ENCODE measurements at places on chromosomes 2 and 18.

DNA sequence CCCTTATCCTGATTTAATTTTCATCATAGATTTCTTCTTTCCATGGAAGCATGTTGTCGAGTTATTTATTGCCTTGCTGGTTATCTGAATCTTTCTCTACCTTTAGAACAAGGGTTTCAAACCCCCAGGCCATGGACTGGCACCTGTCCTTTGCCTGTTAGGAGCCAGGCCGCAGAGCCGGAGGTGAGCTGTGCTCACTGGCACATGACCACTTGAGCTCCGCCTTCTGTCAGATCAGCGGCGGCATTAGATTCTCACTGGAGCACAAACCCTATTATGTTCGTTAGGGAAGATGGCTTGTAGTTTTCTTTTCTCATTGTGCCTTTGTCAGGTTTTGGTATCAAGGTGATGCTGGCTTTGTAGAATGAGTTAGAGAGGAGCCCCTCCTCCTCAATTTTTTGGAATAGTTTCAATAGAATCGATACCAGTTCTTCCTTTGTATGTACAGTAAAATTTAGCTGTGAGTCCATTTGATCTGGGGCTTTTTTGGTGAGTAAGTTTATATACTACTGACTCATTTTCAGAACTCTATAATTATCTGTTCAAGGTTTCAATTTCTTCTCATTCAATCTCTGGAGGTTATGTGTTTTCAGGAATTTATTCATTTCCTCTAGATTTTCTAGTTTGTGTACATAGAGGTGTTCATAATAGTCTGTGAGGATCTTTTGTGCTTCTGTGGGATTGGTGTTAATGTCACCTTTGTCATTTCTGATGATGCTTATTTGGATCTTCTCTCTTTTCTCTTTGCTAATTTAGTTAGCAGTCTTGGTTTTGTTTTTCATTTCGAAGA is 668.0 kb upstream of the FAM98A start:
- no peak for DNase-seq

GRCh38 chr18:45761512-45762114 is 37.6 kb downstream of the SLC14A1 start:
- no peak for DNase-seq

DNA sequence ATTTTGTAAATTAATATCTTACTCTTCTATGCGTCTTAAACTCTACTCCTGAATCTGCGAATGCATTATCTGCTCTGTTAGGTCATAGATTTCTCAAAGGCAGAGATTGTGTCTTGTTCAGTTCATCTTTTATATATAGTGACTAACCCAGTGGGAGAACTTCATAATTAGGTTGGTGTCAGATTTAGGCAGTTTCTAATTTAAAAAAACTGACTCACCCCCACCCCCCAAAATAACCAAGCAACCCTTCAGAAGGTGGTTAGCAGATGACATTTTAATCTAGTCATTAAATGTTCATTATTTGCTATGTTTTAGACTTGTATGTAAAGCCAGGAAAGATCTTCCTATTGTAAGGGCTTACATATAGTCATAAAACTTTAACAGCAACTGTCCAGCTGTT is 10.4 kb downstream of the SERPINB12 start:
- no peak for DNase-seq

DNA sequence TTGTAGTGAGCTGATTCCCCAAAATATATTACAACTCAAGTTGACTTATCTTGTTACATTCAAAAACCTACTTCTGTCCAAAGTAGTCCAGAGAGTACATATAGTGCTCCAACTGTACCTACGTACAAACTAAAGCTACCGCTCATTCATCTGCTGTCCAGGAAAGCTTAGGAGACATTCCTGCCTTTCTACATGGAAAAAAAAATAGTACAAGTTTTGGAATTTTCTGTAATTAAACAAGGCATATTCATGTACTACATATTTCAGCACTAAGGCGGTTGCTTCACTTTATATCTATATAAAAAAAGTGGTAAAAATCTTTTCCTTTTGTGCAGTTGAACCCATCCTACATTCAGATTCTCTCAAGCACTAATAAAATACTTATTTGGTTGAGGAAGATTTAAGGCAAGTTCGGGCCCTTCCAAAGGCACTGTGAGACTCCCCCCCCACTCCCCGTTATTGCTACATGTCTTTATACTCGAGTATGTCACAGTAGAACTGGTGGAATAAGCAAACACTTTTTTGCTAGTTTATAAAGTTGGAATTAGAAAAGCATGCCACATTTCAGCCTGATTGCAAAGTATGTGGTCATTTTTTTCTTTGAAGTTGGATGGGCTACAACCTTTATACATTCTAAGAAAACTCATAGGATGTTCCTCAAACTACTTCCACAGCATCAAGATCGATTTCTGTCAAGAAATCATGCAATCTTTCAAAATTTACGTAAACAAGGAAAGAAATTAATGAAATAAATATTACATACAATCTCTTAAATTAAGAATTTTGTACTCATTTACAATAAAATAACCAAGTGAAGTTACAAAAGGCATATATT is 3.7 kb downstream of the ZFP36L2 start:
- DNase-seq: no peak

DNA sequence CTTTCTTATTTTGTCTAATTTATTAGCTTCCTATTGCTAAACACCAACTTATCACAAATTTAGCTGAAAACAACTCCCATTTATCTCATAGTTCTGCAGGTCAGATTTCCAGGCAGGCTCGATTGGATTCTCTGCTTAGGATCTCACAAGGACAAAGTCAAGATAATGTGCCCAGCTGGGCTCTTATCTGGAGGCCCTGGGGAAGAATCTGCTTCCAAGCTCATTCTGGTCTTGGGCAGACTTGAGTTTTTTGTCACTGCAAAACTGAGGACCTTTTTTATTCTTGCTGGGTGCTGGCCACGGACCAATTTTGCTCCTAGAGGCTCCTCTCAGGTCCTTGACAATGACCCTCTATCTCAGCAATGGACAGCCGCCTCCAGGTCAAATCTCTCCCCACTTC is 215.5 kb downstream of the TRIB2 start:
- DNase-seq: no peak

DNA sequence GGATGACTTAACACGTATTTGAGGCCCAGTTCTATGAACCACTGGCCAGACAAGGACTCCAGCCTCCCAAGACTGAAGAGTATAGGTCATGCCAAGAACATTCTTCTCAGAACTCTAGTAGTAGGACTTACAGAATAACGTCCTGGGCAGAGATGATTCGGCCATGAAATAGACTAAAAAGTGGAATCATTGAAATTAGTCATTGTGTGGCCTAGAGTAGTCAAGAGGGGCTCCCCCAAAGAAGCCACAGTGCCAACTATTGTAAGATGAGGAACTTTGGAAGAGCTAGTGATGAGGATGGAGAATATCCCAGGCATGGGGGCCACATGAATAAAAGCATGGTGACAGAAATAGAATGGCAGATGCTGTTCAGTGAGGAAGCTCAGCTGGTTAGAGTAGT is 101.1 kb downstream of the TRIB2 start:
- no peak for DNase-seq

DNA sequence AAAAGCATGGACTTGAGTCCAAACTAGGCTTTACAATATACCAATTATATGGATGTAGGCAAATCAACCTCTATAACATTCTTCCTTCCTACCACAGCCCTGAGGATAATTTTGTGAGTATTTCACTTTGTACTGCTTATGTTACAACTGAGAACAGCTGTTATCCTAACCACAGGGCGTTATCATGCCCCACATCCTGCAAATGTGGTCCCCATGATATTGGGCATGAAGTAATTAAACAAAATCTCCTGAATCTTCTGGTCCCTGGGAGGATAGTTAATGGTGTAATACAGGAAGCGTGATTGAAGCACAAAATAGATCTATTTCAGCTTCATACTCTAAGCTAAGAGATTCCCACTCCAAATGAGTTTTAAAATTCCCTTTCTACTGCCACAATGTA is 223.6 kb downstream of the CDH20 start:
- DNase-seq: no peak

DNA sequence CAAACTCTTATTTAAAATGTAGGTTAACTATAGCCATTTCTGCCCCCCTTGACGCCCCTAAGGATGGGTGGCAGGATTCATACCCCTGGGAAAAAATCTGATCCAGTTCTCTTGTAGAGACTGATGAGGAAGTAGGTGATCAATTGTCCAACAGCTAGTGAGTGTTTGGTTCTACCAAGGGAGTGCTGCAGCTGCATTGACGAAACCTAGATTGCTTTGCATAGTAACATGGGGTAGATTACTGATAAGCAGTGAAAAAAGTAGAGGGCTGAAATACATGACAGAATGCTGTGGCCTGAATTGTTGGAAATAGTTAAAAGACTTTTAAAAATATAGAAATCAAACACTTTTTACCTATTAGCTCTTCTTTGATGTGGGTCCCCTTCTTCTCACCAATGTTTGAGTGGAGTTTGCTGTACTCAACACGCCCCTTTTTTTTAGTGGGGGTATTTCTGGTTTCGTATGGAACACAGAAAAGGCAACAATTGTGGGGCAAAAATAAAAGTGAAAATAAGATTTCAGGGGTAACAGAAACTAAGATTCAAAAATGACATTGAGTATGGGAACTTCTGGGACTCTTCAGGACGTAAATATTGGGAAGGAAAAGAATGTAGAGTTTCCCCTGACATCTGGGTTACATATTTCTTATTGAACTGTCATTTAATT is 66.2 kb downstream of the MAIP1 start:
- no peak for DNase-seq

- DNase-seq: no peak
These were observed 8.6 kb upstream of the RND3 start for GRCh38 chr2:150495993-150496627.

DNA sequence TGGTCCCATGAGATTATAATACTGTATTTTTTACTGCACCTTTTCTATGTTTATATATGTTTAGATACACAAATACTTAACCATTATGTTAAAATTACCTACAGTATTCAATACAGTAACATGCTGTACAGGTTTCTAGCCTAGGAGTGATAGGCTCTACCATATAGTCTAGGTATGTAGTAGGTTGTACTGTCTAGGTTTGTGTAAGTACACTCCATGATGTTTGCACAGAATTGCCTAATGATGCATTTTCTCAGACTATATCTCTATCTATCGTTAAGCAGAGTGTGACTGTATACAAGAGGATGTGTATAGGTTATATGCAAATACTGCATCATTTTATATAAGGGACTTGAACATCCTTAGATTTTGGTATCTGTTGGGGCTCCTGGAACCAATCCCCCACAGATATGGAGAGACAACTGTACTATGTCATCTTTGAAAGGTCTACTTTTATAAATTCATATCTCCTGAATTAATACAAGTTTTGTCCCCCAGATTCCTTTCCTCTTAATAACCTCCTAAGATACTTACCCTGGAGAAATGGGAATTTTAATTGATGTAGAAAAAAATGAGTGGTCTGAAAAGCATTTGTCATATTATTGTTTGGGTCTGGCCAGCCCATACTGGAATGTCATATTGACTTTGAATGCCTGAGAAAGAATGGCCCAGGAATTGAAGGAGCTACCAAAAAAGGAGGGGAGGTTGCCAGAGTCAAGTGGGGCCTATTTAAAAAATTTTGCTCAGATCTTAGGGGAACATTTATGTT is 36.6 kb downstream of the EHBP1 start:
- no peak for DNase-seq

- DNase-seq: no peak
These were observed 28.5 kb downstream of the MAP4K3 start for GRCh38 chr2:39408351-39409136.

- no peak for DNase-seq
These were observed 64.0 kb downstream of the SLC25A12 start for GRCh38 chr2:171830039-171830438.

DNA sequence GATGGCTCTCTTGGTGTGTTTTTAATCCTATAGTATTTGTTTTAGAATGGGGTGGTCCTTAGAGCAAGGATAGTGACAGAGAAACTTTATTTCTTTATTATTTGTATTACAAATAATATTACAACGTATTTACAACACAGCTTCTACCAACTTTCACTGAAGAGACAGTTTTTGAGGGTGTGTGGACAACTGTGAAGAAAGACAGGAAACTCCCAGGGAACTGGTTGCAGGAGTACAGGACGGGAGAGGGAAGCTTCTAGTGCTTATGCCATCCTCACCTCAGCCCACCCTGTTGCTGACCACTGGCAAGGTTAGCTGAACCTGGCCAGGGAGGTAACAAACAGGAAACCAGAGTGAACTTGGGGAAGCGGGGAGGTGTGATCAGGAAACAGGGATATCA is 251.7 kb downstream of the BCL11A start:
- DNase-seq: no peak

GRCh38 chr2:162072976-162073887 is 783 bp downstream of the DPP4 start:
- no peak for DNase-seq

GRCh38 chr2:77864426-77864825 is 342.2 kb upstream of the LRRTM4 start:
- no peak for DNase-seq

- DNase-seq: no peak
These were observed 21.5 kb upstream of the GPC1 start for GRCh38 chr2:240413813-240414429.

- no peak for DNase-seq
These were observed 7.0 kb upstream of the GPD2 start for GRCh38 chr2:156429211-156429610.
